Esophagus squamous epithelium (tissue), 5 donors: ENCODE measurements at places on chromosomes 16 and 17.

DNA sequence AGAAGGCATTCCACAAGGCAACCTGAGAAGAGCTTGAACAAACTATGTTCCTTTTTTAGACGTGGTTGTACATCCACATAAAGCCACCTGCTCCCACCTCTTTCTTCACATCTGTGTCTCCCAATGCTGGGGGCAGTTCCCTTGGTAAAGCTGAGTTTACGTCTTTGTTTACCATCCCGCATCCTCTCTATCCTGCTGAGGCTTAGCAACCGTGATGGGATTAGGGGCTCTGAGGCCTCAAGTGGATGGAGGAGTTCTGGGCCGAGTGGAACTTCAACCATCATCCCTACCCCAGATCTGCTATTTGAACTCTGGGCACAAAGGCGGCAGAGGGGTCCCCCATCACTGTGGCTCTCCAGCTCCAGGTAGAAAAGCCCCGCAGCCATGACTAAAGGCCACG lies 94.2 kb upstream of the CREBBP start:
- no peak for DNase-seq

DNA sequence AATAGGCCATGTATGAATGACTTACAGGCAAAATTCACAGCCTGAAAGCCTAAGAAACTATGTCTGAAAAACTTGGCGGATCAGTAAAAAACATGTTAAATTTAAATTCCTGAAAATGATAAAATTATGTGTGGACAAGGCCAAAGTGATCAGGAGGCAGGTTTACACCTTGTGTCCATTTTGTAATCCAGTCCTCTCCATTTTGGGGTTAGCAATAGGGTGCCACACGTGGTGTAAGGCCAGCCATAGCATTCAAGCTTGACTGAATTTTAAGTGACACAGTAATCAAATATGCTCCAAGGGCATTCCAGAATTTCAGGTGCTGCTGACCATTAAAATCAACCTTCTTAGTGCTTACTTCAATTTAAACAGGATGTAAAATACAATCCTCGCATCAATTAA lies 2.7 kb downstream of the RNF43 start:
- DNase-seq = no peak

DNA sequence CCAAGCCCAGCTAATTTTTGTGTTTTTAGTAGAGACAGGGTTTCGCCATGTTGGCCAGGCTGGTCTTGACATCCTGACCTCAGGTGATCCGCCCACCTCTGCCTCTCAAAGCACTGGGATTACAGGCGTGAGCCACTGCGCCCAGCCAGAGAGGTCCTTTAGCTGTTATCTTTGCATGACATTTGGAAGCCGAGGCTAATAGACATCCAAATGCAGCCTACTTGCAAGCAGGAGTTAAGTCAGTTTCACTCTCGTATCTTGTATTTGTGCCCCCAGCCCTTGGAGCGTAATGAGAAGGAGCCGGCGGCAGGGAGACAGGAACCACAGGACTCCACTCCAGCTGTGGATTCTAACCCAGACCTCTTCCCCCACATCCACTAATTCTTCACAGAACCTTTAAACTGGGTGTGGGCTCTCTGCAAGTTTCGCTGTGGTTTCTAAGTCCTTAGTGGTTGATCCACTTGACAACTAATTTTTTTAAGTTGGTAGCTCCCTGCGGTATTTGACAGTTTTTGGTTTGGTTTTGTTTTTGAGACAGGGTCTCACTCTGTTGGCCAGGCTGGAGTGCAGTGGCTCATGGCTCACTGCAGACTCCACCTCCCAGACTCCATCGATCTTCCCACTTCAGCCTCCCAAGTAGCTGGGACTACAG lies 3.1 kb upstream of the CYTH1 start:
- no peak for DNase-seq

- no peak for DNase-seq
These were observed 238.7 kb downstream of the RBFOX1 start for GRCh38 chr16:7571366-7571765.

DNA sequence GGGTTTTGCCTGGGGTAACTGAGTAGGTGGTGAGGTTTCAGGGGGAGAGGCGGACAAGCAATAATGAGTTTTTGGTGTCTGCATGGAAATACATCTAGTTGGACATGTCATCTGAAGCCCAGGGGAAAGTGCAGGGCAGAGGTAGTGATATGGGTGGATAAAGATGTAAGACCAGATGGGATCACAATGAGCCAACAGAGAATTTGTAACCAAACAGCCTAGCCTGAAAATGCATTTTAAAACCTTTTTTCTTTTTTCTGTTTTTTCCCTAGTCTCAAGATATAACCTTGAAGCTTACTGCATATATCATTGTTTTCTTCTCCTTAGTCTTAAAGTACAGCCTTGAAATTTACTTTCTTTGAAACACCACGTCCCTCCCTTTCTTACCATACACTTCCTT lies 3.7 kb upstream of the ZNF19 start:
- no peak for DNase-seq

- DNase-seq = no peak
These were observed 3.3 kb downstream of the GRN start for GRCh38 chr17:44348234-44348987.

GRCh38 chr17:55996826-55997225 lies 156.4 kb upstream of the ANKFN1 start:
- DNase-seq = no peak

DNA sequence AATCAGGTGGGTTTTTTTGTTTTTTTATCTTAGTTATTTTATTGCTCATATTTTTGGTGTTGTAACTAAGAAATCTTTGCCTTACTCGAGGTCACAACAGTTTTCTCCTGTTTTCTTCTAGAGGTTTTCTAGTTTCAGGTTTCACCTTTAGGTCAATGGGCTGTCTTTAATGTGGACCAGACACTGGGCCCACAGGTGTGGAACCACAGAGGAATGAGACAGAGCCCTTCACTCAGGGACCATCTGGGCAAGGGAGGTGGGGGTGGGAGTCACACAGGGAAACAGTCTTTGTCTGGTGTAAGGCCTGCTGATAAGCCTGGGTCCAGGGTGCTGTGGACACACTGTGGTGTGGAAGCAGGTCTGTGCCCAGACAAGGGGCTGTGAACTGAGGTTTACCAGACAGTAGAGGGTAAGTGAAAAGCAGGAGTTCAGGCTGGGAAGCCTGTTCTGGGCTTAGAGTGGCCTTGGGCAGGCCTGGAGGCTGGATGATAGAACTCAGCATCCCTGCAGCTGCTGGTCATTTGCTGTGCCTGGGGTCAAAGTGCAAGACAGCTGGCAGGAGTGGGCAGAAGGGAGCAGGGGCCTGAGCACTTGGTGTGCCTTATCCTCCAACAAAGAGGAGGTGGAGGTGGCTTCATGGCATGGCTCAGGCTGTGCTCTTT lies 75.6 kb downstream of the SPECC1 start:
- DNase-seq = no peak

DNA sequence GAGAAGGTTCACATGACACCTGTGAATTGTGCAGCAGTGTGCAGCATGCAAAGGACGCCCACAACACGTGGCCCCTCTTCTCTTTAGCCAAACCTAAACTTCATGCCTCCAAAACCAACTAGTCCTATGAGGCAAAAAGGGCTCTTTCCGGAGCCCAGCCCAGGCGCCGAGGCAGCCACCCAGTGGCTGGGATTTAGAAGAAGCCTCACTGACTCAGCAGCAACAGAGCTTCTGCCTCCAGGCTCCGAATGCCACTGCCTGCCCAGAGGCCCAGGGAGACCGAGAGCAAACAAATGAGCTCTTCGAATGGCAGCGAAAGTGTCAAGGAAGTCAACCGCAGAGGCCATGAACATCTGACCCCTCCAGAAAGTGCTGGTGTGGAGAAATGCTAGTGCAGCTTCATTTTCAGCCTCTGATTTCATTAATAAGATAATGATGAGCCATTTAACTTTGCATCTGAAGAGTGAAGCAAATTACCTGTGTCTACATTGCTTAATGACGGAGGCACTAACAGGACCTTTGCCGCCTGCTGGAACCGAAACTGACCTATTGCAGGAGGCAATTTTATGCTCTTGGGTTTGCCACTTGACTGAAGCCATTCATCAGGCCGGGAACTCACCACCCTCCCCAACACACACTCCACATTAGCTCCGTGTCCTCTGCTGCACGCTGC lies 157.7 kb upstream of the RPL38 start:
- DNase-seq = no peak

- DNase-seq = no peak
These were observed 235.6 kb downstream of the ZNF423 start for GRCh38 chr16:49620158-49620868.

GRCh38 chr17:28827672-28828071 lies 14.9 kb downstream of the FAM222B start:
- no peak for DNase-seq

GRCh38 chr17:29129731-29130130 lies 50.5 kb downstream of the MYO18A start:
- no peak for DNase-seq

GRCh38 chr17:81508639-81509206 lies 3.9 kb downstream of the ACTG1 start:
- DNase-seq = no peak

DNA sequence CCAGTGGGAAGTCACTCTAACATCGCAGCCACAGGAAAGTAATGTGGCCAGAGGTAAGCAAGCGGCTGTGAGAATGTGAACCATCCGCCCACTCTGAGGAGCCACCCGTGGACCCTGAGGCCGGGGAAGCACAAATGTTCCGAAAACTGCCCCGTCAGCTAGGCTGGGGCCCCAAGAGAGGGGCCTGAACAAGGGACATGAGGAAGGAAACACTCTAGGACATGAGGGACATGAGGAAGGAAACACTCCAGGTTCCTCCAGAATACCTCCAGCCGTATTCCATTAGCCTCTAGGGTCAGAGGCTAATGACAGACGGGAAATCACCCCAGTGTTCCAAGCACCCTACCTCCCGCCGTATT lies 317 bp downstream of the TEFM start:
- DNase-seq = no peak

DNA sequence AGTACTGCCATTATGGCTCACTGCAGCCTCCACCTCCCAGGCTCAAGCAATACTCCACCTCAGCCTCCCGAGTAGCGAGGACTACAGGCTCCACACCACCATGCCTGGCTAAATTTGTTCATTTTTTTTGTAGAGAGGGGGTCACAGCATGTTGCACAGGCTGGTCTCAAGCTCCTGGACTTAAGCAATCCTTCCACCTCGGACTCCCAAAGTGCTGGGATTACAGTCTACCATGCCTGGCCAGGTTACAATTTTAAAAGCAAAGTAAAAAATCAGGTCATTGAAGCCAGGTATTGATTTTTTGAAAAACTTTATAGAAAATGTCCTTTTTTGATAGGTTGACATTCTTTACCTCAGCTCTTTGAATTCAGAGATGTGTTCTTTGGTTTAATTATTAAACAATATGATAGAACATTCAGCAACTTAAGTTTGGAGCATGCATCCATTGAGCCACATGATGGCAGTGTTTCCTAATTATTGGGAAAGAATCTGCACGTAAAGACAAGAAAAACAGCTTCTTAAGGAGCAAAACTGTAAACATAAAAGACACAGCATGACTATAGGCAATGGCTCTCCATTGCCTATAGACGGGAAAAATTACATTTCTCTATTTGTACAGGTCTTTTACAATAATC lies 1.7 kb upstream of the SLC16A11 start:
- no peak for DNase-seq

GRCh38 chr17:51711581-51711980 lies 446.9 kb downstream of the CA10 start:
- no peak for DNase-seq

DNA sequence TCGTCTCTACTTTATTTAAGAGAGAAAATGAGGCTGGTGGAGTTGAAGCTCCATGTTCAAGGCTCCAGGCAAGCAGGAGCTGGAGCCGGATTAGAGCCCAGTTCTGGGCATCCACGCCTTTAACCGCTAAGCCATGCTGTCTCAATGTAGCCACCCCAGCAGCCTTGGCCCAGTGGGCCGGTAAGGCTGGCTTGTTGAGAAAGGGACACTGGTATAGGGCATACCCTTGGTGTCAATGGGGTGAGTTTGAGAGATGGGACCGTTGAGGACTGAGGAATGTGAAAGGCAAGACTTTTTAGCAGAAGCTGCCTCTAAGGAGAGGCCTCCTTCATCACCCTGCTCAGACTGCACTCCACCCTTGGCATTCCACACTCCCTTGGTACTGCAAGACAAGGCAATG lies 147.4 kb downstream of the CYLD start:
- no peak for DNase-seq

GRCh38 chr17:68456339-68457167 lies 743 bp downstream of the WIPI1 start:
- no peak for DNase-seq

- DNase-seq = no peak
These were observed 247.4 kb downstream of the PRKCA start for GRCh38 chr17:66549731-66550207.
